ENCODE measurements at places on chromosomes 13 and 19.
A peak's percentile ranks its signal among the peaks of the same experiment; 100 is the strongest.

DNA sequence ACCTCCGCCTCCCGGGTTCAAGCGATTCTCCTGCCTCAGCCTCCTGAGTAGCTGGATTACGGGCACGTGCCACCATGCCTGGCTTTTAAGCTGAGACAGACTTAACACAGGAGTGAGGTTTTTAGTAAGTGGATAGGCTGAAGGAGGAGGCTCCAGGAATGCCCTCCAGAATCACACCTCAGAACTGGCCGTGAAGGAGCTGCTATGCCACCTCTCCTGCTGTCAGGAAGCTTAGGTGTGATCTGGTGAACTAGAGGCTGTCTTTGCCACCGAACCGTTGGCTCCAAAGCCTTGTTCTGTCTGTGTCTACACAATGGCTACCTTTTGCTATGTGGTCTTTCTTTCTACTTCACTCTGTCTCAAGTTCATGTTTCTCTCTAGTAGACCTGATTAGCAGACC is 4.2 kb downstream of the PDCD2L start:
- no peak for DNase-seq

GRCh38 chr13:73898276-73898675 is 235.9 kb downstream of the KLF12 start:
- no peak for DNase-seq

GRCh38 chr13:44004878-44005277 is 125.2 kb downstream of the LACC1 start:
- DNase-seq: peak; percentile 15

DNA sequence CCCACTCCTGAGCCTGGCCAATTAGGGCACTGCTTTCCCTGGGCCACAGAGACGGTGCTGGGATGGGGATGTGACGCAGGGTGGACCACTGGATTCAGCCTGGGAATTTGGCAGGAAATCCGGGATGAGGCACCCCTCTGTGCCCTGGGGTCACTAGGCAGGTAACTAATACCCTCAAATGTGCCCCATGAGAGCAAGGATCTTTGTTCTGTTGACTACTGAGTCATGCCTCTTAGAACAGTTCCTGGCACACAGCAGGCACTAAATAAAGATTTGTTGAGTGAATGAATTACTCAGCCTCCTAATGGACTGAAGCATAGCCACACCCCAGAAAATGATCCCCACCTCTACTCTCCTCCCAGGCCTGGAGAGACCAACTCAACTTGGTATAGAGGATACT is 15.9 kb downstream of the OPA3 start:
- DNase-seq: peak; percentile 22

GRCh38 chr13:112767506-112768471 is 78.0 kb downstream of the ATP11A start:
- no peak for DNase-seq

GRCh38 chr19:46678110-46678732 is 17.2 kb upstream of the DACT3 start:
- DNase-seq: no peak

DNA sequence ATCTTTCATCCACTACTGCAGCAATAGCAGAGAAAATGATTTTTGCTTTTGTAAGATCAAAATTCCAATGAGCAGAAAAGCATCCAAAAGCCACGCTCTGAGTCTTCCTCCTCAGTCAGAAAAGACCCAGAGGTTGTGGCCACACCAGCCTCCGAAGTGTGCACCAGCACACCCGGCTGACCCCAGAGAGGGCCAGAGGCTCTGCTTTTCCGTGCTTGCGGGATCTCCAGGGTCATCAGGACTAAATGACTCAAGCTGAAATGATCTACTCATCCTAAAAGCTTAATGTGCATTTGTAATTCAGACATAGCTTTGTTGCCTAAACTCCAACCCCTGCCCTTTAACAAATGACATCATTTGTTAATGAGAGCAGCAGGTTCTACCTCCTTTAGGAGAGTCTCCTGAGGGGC is 16.5 kb downstream of the RXFP2 start:
- DNase-seq: no peak

- DNase-seq: no peak
Measured at GRCh38 chr13:93646245-93646644, 419.6 kb downstream of the GPC6 start.

DNA sequence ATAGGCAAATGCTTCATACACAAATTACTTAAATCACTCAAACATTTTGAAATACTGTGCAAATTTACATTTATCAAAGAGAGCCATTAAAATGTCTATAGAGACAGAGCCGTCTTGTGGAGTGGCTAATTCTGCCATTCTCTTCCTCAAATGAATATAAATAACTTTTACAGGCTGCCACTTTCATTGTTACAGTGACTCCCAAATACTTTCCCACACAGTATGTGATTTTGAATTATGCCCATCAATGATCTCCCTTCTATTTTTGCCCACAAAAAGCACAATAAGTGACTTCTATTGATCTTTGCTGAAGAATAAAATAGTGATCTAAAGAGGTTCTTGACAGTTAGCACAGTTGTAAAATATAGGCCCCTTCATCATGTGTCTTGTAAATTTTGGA is 1244.9 kb downstream of the PCDH17 start:
- no peak for DNase-seq

GRCh38 chr19:28685802-28686201 is 527.1 kb downstream of the UQCRFS1 start:
- DNase-seq: no peak

- DNase-seq: no peak
Measured at GRCh38 chr13:47454986-47455385, 546.1 kb downstream of the SUCLA2 start.

DNA sequence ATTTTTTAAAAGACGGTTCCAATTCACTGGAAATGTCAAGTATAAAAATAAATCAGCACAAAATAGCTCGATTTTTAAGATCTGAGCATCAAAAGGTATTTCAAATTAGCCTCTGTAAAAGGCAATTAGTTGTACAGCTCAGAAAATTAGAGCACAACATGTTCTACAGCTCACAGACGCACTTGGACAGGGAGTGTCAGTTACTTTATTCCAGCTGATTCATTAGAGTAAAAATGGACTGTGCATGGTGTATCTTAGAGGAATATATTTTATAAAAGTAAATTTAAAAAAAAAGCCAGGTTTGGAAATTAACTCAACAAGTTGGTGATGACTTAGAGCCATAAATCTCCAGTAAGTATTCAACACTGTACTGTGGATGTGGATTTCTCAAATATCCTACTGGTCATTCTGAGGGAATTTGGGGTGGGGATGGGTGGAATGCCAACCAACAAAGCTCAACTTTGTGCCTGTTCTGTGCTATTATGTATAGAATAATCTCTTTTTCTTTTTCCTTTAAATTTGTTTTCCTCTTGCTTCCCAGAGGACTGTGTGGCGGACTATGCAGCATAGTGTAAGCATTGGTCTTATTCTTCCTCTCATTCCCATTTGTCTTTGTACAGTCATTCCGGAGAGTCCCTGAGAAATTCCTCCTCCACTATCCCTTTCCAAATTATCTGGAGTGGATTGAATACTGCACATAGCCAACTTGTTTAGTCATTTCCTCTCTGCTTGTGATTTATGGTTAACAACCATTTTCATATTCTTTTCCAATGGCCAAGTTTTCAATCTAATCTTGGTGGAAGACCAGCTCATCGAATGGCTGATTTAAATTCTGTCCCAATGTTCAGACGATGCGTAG is 169.3 kb downstream of the DCT start:
- peak; percentile 92 for DNase-seq

DNA sequence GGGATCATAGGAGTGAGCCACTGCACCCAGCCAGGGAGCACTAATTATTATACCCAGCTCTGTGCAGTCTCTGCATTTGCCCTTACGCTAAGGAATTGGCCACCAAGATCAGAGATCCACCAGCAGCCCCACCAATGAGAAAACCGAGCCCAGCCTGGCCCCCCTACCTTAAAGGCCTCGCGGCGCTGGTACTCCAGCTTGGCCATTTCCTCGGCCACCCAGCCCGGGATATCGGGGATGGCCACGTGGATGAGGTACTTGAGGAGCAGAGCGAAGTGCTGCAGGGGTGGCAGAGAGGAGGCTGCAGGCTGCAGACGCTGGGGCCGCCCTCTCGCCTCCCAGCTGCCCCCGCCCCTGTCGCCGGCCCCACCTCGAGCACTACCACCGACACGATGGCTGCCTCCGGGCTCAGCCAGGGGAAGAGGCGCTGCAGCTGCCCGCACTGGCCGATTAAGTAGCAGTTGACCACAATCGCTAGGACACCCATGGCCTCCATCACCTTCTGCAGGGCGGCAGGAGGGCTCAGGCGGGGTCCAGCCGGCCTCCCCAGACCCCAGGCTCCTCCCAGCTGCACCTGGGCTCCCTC is 7.5 kb downstream of the ANO8 start:
- DNase-seq: no peak

DNA sequence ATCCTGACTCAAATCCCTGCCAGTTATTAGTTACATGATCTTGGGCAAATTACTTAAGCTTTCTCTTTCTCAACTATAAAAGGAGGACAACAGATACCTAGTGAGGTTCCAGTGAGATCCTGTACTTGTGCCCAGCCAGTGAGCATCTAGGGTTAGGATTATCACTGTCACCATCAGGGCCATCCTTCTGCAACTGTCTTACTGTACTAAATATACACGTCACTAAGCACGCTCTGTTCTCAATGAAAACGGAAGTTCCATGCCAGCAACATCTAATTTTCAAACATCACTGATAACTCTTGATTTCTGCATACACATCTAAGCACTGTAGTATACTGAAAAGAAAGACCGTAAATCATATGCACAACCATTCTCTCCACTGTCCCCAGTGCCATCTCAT is 70.0 kb downstream of the FOXO1 start:
- no peak for DNase-seq

DNA sequence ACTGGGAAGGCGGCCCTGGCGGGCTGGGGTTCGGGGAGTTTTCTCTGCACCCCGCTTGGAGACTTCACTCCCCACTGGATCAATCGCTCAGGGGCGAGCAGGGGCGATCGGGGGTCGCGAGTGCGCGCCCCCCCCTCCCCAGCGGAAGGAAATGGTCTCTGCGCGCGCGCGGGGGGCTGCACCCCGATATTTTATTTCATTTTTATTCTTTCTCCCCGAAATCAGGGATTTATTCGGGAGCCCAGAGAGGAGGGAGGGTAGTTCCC is 421 bp downstream of the ARID3A start:
- no peak for DNase-seq

DNA sequence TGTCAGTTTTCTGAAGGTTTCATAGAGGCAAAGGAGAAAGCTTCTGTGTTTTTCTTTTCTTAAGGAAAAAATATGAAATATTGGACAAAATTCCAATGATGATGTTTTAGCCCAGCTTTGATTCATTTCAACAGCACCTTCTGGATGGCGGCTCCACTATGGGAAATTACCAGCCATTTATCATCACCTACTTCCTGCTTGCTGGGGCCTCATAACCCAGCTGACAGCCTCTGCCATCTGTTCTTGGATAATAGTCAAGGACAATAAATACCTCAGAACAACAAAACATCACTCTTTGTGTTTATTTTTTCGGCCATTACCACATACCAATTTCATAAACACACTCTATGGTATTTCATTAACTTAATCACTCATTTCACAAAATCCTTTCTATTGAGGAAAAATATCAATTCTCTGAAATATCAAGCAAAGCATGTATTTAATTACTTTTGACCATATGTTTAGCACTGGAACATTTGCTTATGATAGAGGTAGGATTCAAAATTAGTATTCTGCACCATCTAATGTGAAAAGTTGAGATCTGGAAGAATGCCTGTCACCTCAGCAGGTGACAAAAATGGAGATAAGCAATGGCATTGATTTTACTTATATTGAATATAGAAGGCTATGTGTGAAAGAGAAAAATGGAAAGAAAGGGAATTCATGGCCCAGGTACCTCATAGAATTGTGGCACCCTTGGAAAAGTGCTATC is 629.7 kb downstream of the LIG4 start:
- no peak for DNase-seq

DNA sequence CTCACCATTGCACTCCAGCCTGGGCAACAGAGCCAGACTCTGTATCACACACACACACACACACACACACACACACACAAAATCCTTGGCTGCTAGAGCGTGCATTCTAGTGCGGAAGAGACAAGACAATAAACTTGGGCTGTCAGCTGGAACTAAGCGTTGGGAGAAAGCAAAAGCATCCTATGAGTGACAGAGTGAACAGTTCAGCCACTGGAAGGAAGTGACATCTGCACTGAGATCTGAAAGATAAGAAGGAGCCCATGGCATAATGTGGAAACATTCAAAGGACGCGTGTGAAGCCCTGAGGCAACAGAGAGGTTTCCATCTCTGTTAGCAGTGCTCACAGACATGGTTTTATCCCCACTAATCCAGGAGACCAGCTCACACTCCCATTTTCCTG is 3.5 kb upstream of the SLC1A5 start:
- no peak for DNase-seq

DNA sequence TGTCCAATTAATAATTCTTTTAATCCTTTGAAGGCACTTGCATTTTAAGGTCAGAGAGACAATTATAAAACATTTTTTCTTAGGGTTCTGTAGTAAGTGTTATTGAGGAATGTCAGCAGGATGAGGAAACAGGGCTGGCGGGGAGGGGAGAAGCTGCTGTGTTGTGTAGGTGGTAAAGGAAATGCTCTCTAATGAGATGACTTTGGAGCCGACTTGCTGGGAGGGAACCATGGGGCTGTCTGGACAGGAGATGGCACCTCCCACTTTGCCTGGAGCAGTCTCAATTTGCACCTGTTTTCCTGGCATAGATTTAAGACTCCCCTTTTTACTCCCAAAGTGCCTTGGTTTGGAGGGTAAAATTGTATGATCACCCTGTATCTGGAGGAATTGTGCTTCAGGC is 230.4 kb downstream of the ATP8A2 start:
- DNase-seq: no peak

GRCh38 chr19:47341734-47342133 is 7.4 kb upstream of the DHX34 start:
- no peak for DNase-seq

DNA sequence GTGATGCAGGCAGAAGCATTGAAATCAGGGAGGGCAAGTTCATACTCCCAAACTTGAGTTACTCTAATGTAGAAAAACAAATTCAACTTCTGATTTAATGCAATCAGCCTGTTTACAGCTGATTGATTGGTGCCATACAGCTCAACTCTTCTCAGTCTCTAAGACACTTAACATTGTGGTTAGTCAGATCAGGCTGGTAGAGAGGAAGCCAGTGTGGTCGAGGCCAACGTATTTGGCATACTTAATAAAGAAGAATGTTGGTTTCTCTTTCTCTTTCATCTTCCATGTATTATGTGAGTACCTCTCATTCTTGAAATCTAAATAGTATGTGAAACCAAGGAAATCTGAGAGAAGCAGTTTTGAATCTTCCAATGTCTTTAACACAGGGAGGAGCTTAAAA is 255.0 kb upstream of the SLITRK1 start:
- no peak for DNase-seq

DNA sequence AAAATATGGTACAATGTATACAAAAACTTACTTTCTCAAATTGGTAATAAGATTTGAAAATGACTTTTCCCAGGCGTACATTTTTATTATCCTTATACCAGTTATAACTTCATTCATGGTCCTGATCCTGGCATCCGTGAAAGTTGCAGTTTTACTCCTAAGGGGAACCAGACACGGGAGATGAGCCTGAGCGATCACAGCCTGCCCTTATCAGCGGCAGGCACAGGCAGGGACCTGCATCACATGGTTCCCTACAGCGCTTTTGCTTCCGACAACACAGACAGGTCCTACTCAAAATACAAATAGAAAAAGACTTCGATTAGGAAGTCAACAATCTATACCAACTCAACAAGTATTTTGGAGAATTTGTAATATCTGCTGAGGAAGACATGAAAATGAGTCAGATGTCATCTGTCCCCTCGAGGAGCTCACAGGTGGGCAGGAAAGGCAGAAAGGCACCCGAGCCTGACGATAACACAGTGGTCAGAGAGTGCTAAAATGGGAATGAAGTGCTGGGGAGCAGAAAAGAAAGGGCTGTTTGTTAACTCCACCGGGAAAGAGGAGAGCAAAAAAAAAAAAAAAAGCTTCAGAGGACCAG is 93.4 kb downstream of the ABCC4 start:
- DNase-seq: no peak

GRCh38 chr13:95793781-95794180 is 116.8 kb downstream of the DNAJC3 start:
- no peak for DNase-seq
